ENCODE measurements at places on chromosomes 1 and 21.

DNA sequence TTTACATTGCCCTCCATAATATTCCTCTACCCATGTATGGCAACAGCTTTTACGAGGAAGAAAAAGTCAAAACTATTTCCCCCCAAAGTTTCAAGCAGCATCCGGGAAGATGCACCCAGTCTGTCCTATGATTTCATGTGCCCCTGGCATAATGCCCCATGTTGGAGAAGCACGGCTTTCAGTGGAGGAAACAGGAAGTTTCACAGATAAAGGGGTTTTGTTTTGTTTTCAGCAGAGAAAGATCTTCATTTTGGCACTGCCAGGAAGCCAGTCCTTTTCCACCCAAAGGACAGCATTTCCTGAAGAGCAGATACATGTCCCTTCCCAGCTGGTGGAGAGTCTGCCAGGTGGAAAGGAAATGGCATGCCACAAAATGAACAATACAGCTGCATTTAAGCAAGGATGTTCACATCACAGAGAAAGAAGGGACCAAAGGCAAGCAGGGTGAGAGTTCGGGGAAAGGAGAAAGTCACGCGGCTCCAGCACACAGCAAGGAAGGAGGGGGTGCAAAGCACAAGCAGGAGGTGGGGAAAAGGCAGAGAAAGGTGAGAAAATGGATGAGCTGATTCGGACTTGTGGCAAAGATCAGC, 95.3 kb upstream of the HIVEP3 start:
- DNase-seq: no peak

GRCh38 chr1:100627054-100627716, 89.2 kb downstream of the GPR88 start:
- no peak for DNase-seq

DNA sequence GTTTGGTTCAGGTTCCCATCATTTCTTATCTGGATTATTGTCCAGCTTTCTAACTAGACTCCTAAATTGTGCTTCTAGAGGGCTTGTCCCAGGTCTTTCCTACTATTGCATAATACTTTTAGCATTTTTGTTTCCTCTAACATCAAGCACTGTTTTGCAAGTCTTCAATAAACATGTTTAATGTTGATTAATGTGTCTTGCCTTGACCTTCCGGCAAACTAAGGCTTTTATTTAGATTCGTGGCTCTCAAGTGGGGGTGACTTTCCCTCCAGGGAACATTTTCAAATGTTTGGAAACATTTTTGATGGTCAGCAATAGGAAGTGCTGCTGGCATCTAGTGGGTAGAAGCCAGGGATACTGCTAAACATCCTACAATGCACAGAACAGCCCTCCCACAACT, 90.7 kb downstream of the RPE65 start:
- DNase-seq: no peak

DNA sequence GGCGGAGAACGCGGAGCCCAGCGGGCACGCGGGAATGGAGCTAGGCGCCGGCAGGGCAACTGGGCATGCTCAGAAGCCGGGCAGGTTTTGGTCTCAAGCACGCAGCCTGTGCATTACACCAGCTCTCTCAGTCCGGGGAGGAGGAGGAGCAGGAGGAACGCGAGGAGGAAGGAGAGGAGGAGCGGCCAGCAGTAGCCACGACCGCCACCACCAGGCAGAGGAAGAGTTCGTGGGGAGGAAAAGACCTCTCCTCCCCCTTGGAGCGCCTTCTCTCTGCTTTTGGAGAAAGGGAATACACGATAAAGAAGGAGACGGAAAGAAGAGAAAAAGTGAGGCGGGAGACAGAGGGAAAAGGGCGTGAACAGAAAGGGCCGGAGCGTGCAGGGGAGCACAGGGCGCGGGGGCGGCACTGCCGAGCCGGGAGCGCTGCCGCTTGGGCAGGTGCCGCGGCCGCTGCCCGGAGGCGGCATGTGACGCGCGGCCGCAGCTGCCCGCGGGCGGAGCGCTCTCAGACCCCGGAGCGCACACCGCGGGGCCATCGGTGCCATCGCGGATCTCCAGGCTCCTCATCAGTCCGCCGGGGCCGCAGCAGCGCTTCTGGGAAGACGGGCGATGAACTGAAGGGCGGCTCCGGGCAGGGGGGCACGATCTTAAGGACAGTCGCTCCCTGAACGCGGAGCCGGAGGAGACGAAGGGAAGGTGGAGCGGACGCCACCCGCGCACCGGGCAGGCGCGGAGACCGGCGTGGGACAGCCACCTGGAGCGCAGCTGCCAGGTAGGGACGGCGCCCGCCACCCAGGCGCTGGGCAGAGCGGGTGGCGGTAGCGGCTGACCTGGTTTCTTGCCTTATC, at the start of gene CHRM3:
TSS of gene CHRM3 (plus strand) at position 116 of the 851 bp plus-strand sequence. CDS start 520,884 bp downstream, outside the sequence.
- DNase-seq: no peak

- DNase-seq: no peak
Observed at GRCh38 chr1:228902781-228903433, 167.6 kb downstream of the RHOU start.

DNA sequence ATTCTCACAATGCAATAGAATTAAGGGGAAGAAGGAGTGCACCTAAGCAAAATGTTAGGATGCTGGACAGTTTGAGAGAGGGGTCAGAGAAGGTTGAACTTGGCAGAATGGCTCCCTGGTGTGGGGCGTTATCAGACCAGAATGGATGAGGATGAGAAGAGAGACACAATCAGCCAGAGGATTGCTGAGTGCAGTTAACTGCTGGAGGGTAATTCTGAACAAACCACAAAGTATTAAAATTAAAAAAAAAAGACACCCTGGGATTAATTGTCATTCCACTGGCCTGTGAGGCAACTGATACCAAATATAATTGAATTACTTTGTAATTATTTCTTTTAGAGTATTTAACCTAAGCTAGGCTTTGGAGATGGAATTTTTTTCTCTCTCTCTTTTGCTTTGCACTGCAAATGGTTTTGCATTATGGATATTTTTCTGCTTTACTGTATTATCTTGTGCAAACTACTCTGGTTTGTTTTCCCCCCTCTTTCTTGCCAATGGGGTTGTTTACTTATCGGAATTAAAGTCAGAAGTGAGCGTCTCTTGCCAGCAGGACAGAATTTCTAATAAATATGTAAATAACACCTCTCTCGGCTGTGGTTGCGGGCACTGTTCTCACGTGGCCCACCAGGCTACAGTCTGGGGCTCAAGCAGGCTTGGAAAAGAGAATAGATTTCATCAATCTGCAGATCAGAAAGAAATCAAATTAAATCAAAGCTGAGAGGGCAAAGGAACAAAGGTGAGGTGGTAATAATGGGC, 572.9 kb upstream of the CAMK1G start:
- DNase-seq: no peak

All from cerebellar nuclear complex (tissue), 1 donor.